ENCODE measurements at places on chromosomes 7 and 10. TPM values are rescaled to one million over a fixed set of nuclear protein-coding genes. Genes with fewer than 3 reads are reported as not detected.

HMX2 gene
- total RNA-seq = not detected

CALML5 gene
- not detected for total RNA-seq

CYP51A1 gene
- 44.5 TPM for total RNA-seq

DNA sequence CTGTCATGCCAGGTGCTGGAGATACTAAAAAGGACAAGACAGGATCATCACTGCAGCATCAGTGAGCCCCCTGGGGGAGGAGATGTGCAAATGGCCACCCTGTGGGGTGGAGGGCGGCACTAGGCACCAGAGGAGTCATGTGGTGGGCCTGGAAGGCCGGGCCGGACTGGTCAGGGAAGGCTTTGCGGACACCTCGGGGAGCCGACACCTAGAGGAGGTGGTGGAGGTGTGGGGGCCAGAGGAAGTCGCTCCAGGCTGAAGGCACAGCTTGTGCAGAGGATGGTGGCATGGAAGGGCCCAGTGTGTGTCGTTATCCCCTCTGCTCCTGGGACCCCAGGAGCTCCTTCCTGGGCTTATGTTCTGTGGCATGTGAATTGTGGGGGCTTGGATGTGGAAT lies 437.7 kb downstream of the RPS24 start:
- no peaks in the 10 kb centered on the region for H3K36me3 ChIP-seq
- no peak overlapping the region for H3K27ac ChIP-seq
- H3K4me3 ChIP-seq = no peak overlapping the region
- DNase-seq = no peak
- no peaks in the 10 kb centered on the region for H3K27me3 ChIP-seq

DNA sequence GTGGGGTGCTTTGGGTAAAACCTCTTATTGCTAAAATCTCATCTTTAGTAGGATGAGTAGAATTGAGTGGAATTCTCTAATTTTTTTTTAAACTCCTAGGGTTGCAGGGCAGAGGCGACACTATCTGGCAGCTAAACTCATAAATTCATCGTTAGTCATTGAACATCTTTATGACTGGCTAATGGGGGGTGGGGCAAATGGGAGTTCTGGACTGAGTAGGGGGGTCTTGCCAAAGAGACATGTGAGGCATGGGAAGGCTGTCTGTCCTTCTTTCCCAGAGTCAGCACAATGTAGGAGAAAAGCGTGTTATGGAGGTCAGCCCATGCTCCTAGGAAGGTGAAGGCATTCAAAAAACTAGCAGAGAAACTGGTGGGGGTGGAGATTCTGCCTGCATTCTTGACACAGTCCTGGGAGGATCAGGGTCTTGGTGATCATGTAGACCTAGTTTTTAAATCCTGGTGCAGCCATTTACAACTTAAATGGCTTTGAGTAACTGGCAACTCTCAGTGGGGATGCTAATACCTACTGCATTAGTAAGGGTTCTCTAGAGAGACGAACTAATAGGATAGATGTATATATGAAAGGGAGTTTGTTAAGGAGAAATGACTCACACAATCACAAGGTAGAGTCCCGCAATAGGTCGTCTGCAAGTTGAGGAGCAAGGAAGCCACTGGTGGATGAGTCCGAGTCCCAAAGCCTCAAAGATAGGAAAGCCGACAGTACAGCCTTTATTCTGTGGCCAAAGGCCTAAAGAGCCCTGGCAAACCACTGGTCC lies 47.7 kb downstream of the EMX2 start:
- no peaks in the 10 kb centered on the region for H3K4me1 ChIP-seq
- no peaks in the 10 kb centered on the region for H3K36me3 ChIP-seq
- H3K4me3 ChIP-seq = no peak overlapping the region
- H3K27me3 ChIP-seq = no peaks in the 10 kb centered on the region
- H3K27ac ChIP-seq = no peak overlapping the region

Data from CD8-positive, alpha-beta memory T cell (primary cell).